Activated gamma-delta T cell (primary cell): ENCODE measurements at places on chromosomes 6 and 20.

GRCh38 chr6:27260836-27261375, 13.4 kb downstream of the PRSS16 start:
- no peak for DNase-seq

- no peak for DNase-seq
Observed at GRCh38 chr6:82330171-82330804, 33.3 kb upstream of the TPBG start.

- DNase-seq: no peak
Observed at GRCh38 chr6:170225852-170226417, 64.9 kb downstream of the DLL1 start.

DNA sequence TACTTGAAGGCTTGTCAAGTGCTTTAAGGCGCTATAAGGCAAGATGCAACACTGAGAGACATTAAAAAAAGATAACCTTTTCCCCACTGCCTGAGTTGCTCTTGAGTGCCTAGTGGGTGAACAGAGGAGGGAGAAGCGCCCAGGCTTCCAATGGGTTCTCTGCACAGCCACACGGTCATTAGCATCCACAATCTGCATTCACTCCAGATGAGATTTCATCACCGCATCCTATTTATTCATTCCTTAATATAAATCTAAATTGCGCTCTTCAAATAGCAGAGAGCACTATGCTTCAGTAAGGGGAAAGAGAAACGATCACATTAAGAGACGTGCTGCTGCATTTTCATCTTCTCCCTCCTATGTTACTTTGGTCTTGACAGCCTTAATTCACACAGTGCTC, 219.2 kb downstream of the ATXN1 start:
- no peak for DNase-seq

GRCh38 chr6:143059663-143060353, 881 bp upstream of the AIG1 start:
- DNase-seq: no peak

DNA sequence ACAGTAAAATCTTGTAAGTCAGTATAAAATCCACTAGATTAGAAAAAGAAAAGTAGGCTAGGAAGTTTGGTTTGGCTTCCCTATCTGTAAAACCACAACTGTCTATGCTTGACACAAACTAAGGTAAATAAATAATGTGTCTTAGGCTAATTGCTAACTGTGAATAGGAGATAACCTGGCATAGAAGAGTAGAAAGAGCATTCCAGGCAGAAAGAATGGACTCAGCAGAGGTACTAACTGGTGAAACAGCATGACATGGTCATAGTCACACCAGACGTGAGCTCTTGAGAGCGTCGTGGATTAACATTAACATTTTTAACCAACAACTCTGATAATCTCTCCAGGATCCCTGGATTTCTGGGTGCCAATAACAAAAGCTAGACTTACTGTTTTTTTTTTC, 8.7 kb upstream of the WTAP start:
- DNase-seq: no peak

GRCh38 chr6:67642582-67642981, 992.5 kb upstream of the ADGRB3 start:
- DNase-seq: no peak

DNA sequence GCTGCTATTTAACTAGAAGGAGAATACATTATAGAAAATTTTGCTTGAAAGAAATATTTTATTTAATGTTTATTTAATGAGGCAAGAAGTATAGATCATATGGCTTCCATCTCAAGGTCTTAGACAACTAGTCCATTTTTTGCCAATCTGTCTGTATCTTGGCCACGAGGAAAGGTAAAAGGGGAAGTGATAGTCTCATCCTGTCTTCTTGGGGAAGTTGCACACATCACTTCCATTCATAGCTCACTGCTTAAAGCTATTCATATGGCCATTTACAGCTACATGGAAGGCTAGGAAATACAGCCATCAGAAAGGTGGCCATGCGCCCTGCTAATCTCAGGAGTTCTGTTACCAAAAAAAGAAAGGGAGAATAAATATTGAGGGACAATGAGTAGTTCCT, 50.8 kb downstream of the METTL24 start:
- DNase-seq: no peak

DNA sequence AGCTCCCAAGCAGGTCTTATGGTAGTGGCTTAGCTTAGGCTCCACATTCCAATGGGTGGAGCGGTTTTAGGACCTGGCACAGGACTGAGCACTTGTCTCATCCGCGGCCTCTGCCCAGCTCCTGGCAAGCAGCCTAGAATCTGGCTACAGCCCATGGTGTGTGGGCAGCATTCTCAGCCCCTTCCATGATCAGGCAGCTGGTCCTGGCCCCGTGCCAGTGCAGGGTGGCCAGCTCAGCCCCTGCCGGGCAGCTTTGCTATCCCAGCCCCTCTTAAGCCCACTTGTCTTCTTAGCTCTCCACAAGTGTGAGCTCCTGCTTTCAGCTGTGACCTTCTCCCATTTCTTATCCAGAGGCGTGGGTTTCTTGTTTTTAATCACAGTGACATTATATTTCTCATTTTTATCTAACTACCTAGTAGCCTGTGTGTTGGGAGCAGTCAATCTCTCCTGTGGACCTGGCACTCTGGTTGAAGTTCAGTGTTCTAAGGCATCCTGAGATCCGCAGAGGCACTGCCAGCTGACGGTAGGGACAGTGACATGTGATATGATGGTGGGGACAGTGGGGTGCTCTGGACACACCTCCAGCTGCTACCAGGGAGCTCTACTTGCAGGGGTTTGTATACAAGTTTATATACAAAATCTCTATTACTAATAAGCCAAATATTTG, 119.9 kb upstream of the PRND start:
- DNase-seq: no peak

- DNase-seq: no peak
Observed at GRCh38 chr20:38143646-38144554, 21.2 kb downstream of the TGM2 start.

GRCh38 chr20:57262784-57263609, 3.4 kb downstream of the BMP7 start:
- DNase-seq: no peak

- DNase-seq: no peak
Observed at GRCh38 chr6:23663652-23664051, 462.4 kb upstream of the NRSN1 start.

GRCh38 chr6:55652429-55652828, 73.4 kb upstream of the HMGCLL1 start:
- DNase-seq: no peak

GRCh38 chr6:168221497-168222079, 98.0 kb downstream of the DACT2 start:
- no peak for DNase-seq

DNA sequence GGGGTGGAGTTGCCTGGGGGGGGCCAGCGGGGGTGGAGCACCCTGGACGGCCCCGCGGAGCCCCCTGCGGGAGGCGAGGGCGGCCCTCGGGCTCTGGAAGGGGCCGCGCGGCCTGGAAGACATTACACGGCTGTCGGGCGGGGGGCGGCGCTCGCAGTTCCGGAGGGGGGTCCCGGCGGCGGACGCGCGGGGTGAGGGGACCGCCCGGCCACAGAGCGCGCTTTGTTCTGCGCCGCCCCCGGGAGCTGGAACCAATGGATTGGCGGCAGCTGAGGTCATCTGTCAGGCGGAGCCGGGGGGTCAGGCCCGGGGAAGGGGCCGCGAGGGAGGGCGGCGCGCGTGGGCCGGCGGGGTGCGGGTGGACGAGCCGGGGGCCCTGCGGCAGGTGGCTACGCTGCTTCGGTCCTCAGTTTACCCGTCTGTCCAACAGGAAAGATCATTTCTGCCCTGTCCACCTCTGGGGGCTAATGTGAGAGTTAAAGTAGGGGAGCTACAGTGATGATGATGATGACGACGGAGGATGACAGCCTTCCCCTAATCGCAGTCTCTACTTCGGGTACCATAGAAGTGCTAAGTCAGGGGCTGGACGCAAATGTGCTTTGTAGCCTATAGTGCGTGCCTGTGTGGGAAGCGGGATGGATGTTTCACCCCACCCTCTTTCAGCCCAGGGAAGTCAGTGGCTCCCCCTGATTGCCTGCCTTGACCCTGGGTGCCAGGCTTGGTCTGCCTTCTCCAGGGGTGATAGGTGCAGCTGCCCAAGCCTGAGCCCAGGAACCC, 10.4 kb downstream of the SRXN1 start:
- no peak for DNase-seq

GRCh38 chr6:9825526-9825925, 589.3 kb downstream of the TFAP2A start:
- no peak for DNase-seq

DNA sequence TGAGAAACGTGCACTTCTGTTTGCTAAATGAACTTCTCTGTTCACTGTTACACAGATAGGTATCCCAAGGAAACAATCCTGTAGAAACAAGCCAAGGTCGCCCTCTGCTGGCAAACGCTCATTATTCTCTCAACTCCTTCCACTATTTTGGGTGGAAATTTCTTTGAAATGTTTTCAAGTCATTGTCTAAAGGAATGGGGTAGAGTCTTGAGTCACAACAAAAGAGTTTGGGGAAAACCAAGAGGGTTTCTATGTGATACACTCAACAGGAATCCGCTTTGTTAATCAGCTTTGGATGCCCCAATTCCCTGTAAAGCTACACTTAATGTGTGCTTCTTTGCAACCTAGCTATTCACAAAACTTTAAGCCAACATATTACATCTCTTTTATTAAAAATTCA, 4.6 kb upstream of the RAE1 start:
- no peak for DNase-seq

DNA sequence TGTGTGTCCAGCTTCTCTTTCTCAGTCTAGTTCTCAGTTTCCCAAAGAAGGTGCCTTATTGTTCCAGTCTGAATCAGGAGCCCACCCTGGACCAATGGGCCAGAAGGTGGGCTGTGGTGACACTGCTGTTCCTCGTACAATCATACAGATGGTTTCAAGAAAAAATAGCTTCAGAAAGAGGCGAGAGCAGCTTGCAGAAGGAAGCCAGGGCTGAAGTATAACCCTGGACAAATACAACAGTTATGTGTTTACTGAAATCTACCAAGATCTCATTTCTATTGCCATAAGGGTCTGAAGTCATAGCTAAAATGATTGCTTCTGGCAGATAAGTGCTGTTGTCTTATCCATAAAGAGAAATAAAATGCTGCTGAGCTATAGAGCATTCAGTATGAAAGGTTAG, 75.4 kb downstream of the PFDN4 start:
- no peak for DNase-seq

DNA sequence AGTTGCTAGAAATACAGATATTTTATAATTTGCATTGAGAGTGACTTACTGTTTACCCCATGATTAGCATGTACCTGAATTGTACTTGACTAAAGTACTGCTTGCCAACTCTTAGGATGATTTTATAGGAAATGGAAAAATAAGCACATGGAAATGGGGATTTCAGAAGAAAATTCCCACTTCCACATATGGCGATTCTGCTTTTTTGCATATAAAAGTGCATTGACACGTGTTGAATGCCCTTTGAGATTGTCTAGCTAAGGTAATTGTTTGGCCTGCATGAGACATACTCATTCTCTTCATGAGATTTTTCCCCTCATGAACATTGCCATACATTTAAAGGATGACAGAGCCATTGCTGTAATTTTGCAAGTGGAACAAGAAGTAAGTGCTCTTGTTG, 10.1 kb downstream of the TAB2 start:
- no peak for DNase-seq

DNA sequence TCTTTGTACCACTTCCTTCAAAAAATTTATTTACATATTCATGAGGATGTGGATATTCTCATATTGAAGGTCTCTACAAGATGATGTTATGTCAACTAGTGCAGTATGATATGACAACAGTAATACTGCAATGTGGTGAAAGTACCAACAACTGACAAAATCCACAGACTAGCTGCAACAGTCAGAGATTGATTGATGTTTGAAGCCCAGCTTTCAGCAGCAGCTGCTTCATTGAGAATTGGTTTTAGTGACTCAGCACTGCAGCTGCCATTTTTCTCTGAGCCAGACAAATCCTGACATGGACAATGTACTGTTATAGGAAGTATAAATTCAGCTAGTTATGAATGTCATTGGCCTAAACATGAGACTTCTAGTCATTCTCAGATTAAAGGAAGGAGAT, 53.8 kb downstream of the PKIB start:
- DNase-seq: no peak

- DNase-seq: no peak
Observed at GRCh38 chr6:12602342-12602741, 114.2 kb upstream of the PHACTR1 start.

- no peak for DNase-seq
Observed at GRCh38 chr6:142300302-142300701, 1.5 kb upstream of the ADGRG6 start.

GRCh38 chr20:62726716-62727583, 18.3 kb downstream of the NTSR1 start:
- DNase-seq: no peak

- DNase-seq: no peak
Observed at GRCh38 chr6:44043479-44044153, 83.6 kb downstream of the MRPL14 start.

GRCh38 chr20:56208121-56208520, 40.4 kb upstream of the MC3R start:
- no peak for DNase-seq
